ENCODE measurements at places on chromosomes 6 and 20. TPM values are rescaled to one million over a fixed set of nuclear protein-coding genes. Genes with fewer than 3 reads are reported as not detected.
A peak's percentile ranks its signal among the peaks of the same experiment; 100 is the strongest.

DNA sequence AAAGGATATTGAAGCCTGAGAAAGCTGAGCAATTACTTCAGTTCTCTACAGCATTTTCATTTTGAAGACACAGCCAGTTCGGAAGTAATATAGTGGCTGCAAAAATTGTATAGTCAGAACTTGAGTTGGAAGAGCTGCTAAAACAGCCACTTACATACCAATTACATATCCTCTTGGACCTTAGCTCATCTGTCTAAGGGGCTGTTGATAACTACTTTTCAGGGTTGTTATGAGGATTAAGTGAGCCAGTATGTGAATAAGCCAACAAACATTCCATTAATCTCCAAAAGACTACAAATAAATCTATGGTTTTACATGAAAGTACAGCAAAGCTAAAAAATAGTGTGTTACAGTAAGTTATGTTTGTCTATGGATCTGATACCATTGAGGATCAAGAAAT, 59.7 kb downstream of the TMEM200A start:
- H3K4me1 ChIP-seq = no peaks in the 10 kb centered on the region
- H3K4me3 ChIP-seq = no peak overlapping the region

- H3K27ac ChIP-seq = no peak overlapping the region
- no peaks in the 10 kb centered on the region for H3K27me3 ChIP-seq
- DNase-seq = no peak
- no peaks in the 10 kb centered on the region for H3K36me3 ChIP-seq
Observed at GRCh38 chr6:90146921-90147649, 149.6 kb downstream of the BACH2 start.

The IRF4 gene
- total RNA-seq = 2.3 TPM

DNA sequence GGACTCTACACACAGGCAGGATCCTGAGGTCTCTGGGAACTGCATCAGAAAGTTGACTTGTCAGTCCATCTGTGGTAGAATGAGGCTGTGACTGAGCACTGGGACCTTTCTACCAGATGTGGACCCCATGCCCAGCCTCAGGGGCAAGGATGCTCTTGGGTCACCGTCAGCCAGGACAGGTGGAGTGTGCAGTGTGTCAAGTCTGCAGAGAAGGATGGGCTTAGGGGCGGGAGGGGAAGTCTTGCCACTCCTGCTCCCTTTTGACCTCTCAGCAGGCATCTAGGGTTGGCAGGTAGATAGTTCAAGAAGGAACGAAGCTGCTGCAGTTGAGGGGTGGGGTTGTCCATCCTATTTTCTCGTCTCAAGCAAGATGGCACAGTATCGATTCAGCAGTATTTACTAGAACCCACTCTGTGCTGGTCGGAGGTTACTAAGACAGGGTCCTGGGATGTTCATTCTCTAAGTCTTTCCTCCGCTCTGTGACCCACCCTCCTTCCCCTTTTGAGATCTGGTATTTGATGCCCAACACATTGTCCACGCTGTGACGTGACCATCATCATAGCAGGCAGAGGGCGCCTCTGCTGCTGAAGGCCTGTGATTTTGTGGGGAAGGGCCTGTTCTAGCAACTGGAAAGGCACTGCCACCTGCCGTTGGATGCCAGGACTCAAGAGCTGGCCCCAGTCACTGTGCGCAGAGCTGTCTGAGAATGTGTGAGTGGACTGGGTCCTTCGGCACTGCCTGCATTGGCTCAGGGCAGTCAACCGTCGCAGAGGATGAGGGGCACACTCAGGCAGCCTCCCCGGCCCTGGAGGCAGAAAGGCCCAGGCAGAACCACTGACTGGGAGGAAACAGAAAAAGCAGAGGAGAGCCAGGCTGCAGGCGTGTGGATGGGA, 23.2 kb downstream of the RBCK1 start:
- H3K4me3 ChIP-seq = no peak overlapping the region
- peak; percentile 89 for DNase-seq
- no peaks in the 10 kb centered on the region for H3K4me1 ChIP-seq
- H3K27me3 ChIP-seq = no peaks in the 10 kb centered on the region

- H3K36me3 ChIP-seq = no peaks in the 10 kb centered on the region
- no peak overlapping the region for H3K4me3 ChIP-seq
- H3K27me3 ChIP-seq = no peaks in the 10 kb centered on the region
- H3K27ac ChIP-seq = no peak overlapping the region
Observed at GRCh38 chr6:4612636-4613171, 163.5 kb upstream of the CDYL start.

DNA sequence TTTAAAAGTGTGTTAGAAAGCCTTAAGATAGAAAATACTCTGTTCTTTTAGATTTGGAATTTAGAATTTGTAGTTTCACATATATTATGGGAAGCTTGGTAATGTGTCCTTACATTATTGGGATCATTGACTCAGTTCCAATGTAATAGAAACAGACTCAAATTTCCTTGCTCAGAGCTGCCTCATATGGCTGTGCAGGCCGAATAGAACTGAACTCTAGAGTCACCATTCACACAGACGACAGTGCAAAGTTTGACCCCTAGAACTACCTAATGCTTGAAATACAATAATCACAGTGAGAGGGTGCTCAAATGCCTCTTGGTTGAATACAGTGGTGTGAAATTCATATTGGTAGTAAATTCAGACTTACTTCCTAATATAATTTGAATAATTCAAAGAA, 482.7 kb upstream of the CITED2 start:
- no peaks in the 10 kb centered on the region for H3K36me3 ChIP-seq
- H3K4me3 ChIP-seq = no peak overlapping the region
- H3K27me3 ChIP-seq = no peaks in the 10 kb centered on the region
- no peak overlapping the region for H3K27ac ChIP-seq
- DNase-seq = no peak

The ABHD16B gene
- total RNA-seq = not detected

- no peaks in the 10 kb centered on the region for H3K27me3 ChIP-seq
- no peaks in the 10 kb centered on the region for H3K36me3 ChIP-seq
- H3K4me1 ChIP-seq = peaks cover 16% of the 10 kb centered on the region
- H3K4me3 ChIP-seq = no peak overlapping the region
- no peak for DNase-seq
- no peak overlapping the region for H3K27ac ChIP-seq
Observed at GRCh38 chr20:49809803-49810359, 2.7 kb upstream of the SLC9A8 start.

- H3K4me3 ChIP-seq = no peak overlapping the region
- H3K36me3 ChIP-seq = no peaks in the 10 kb centered on the region
- H3K27ac ChIP-seq = no peak overlapping the region
- no peak for DNase-seq
- H3K27me3 ChIP-seq = no peaks in the 10 kb centered on the region
- peaks cover 4% of the 10 kb centered on the region for H3K4me1 ChIP-seq
Observed at GRCh38 chr6:5667737-5668136, 339.0 kb downstream of the NRN1 start.

DNA sequence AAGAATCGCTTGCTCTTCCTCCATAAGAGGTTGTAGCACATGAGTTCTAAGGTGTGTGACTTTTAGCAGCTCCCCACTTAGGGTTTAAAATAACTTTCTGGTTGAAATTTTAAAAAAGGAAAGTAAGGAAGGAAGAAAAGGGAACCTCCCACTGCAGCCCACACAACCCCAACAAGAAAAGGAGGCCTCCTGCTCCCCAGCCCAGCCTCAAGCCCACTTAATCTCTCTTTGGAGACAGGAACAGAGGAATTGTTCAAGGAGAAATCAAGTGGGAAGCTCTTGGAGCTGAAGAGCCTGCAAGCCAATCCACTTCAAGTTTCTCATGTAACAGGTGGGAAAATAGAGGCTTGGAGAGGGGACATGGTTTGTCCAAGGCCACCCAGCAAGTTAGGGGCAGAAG, 39.1 kb upstream of the PREX1 start:
- H3K4me1 ChIP-seq = peaks cover 8% of the 10 kb centered on the region
- no peak overlapping the region for H3K27ac ChIP-seq
- H3K36me3 ChIP-seq = no peaks in the 10 kb centered on the region

- DNase-seq = no peak
- no peaks in the 10 kb centered on the region for H3K36me3 ChIP-seq
- H3K4me1 ChIP-seq = no peaks in the 10 kb centered on the region
- H3K27me3 ChIP-seq = no peaks in the 10 kb centered on the region
Observed at GRCh38 chr6:69954733-69955132, 88.4 kb downstream of the COL19A1 start.

GRCh38 chr6:25248123-25248522, 31.1 kb upstream of the CARMIL1 start:
- H3K4me1 ChIP-seq = no peaks in the 10 kb centered on the region
- H3K4me3 ChIP-seq = no peak overlapping the region
- H3K36me3 ChIP-seq = no peaks in the 10 kb centered on the region
- no peak overlapping the region for H3K27ac ChIP-seq
- no peaks in the 10 kb centered on the region for H3K27me3 ChIP-seq
- no peak for DNase-seq

DNA sequence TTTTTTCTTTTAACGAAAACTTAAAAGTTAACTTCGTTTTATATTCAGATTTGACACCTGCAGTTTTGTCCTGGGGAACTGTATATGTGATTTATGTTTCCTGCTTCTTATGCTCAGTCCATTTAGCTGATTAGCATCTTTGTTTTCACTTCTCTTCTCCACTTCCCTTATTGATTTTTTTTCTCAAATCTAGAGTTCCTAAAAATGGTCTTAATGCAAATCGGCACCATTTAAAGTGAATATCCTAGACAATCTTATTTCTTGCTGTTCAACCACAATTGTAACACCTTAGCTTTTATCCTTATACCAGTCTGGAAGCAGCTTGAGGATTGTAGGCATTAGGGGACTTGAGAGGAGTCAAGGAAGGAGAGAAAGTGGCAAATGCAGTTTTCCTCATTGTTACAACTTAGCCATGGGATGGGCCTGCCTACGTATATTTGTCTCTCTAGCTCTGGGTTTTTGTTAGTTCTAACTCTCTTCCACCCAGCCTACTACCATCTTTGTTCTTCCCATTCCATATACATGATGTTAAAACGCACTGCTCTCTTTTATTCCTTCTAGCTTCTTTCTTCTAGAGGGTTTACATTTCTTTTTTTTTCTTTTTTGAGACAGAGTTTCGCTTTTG, 8.5 kb downstream of the QRSL1 start:
- DNase-seq = no peak
- no peak overlapping the region for H3K4me3 ChIP-seq
- H3K27ac ChIP-seq = no peak overlapping the region
- H3K4me1 ChIP-seq = no peaks in the 10 kb centered on the region

The BPIFB2 gene
- not detected for total RNA-seq

The PPP1R16B gene
- total RNA-seq = 14.4 TPM

The FKBP1C gene
- not detected for total RNA-seq

GRCh38 chr20:14114065-14114704, 118.9 kb downstream of the MACROD2 start:
- H3K27me3 ChIP-seq = no peaks in the 10 kb centered on the region
- no peak overlapping the region for H3K4me3 ChIP-seq

The PNPLA1 gene
- total RNA-seq = not detected

DNA sequence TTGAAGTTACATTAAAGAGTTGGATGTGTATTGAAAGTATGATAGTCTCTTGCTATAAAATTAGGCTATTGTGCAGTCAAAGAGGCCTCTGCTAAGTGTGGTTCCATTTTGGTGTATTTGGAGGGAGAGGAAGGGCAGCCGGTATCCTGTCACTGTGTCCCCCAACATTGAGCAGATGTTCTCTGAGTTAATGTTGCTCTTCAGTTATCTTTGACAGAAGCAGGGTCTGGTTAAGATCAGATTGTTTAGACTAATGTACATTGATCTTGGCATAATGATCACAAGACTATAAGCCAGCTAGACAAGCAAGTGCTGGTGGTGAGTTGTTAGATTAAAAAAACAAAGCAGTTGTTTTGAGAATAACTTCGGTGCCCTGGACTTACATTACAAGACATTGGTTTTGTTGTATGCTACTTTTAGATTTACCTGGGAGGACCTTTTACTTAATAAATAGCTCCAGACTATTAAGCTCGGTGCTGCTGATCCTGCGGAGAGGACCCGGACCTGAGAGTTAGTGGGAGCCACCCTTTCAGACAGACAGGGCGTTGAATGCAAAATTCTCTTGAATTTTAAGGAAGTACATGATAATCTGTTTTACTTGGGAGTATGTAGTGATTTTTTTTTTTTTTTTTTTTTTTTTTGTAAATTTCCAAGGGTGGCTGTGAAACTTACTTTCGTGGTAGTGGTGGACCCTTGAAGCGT, 97.8 kb downstream of the JARID2 start:
- DNase-seq = no peak
- no peaks in the 10 kb centered on the region for H3K27me3 ChIP-seq
- H3K4me1 ChIP-seq = no peaks in the 10 kb centered on the region
- no peak overlapping the region for H3K4me3 ChIP-seq
- no peaks in the 10 kb centered on the region for H3K36me3 ChIP-seq
- no peak overlapping the region for H3K27ac ChIP-seq

GRCh38 chr6:143059663-143060353, 881 bp upstream of the AIG1 start:
- peak overlapping the region; percentile 96 for H3K27ac ChIP-seq
- H3K4me3 ChIP-seq = peak overlapping the region; percentile 70
- peaks cover 13% of the 10 kb centered on the region for H3K4me1 ChIP-seq
- no peaks in the 10 kb centered on the region for H3K36me3 ChIP-seq
- DNase-seq = peak; percentile 24
- H3K27me3 ChIP-seq = no peaks in the 10 kb centered on the region

GRCh38 chr6:105746130-105746505, 340.0 kb upstream of the PRDM1 start:
- H3K4me3 ChIP-seq = no peak overlapping the region
- no peaks in the 10 kb centered on the region for H3K4me1 ChIP-seq
- no peak overlapping the region for H3K27ac ChIP-seq

DNA sequence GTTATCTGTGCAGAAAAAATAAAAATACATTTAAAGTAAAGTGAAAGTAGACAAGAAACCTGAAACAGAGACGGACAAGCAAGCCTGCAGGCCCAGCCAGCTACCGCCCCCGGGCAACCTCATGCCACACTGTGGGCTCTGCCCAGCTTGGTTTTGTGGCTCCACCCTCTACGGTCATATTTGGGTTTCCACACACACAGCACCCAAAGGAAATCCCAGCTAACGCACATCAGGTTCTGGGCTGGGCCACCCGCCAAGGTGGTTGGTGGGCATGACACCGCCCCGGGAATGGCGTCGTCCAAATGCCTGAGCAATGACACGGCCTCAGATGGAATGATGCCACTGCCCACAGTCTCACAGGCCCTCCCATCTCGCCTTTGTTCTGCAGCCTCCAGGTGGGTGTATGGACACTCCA, 22.9 kb downstream of the FAM110A start:
- H3K36me3 ChIP-seq = no peaks in the 10 kb centered on the region
- no peaks in the 10 kb centered on the region for H3K27me3 ChIP-seq
- DNase-seq = no peak
- H3K4me3 ChIP-seq = no peak overlapping the region
- no peaks in the 10 kb centered on the region for H3K4me1 ChIP-seq
